Gastroesophageal sphincter (tissue), 4 donors: ENCODE measurements at places on chromosomes 4 and X.
A peak's percentile ranks its signal among the peaks of the same experiment; 100 is the strongest.

- H3K4me3 ChIP-seq = no peak overlapping the region
- H3K4me1 ChIP-seq = no peaks in the 10 kb centered on the region
- peaks cover 60% of the 10 kb centered on the region for H3K36me3 ChIP-seq
- no peak for ATAC-seq
Measured at GRCh38 chr4:147233-147632, 22.9 kb downstream of the ZNF718 start.

DNA sequence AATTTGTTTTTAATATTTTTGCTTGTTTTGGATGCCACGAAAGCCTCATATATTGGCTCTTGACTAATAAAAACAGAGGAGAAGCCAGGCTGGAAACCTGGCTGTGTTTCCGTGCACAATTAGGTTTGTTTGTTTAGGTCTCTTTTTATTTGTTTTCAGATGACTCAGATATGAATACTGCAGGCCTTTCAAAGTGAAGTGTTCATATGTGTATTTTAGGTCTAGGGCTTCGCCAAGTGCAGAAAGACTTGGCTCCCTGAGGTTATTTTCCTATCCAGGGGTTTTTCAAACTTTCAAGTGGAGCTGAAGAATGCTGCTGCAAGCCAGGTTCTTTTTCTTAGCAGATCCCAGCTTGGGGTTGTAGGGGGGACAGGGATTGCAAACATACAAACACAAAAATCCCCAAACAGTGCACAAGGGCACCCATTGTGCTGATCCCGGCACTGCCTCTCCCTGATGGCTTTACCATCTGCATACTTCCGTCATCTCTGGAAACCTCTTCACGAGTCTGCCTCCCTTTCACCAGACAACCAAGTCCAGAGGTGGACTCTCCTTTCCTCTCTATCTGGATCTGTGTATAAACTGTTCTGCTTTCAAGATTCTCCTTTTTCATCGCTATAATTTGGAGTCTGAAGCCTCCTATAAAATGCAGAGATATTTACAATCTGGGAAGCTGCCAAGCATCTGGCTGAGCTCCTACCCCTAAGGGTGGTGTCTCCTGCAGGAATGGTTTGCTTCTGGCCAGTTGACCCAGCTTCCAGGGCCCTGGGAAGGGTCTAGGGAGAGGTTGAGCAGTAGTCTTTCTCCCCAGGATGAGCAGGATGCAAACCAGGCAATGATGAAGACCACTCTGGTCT is 108.6 kb downstream of the SMIM20 start:
- peaks cover 8% of the 10 kb centered on the region for H3K4me1 ChIP-seq
- H3K27me3 ChIP-seq = no peaks in the 10 kb centered on the region
- no peaks in the 10 kb centered on the region for H3K36me3 ChIP-seq
- ATAC-seq = peak; percentile 35

GRCh38 chr4:174996079-174996478 is 77.9 kb downstream of the ADAM29 start:
- no peak overlapping the region for H3K27ac ChIP-seq
- no peak overlapping the region for H3K4me3 ChIP-seq
- H3K27me3 ChIP-seq = no peaks in the 10 kb centered on the region
- ATAC-seq = no peak
- no peaks in the 10 kb centered on the region for H3K4me1 ChIP-seq
- no peaks in the 10 kb centered on the region for H3K36me3 ChIP-seq

- no peaks in the 10 kb centered on the region for H3K36me3 ChIP-seq
- H3K4me1 ChIP-seq = no peaks in the 10 kb centered on the region
- H3K27me3 ChIP-seq = no peaks in the 10 kb centered on the region
- peak within 1 kb of the TSS; percentile 81 for H3K27ac ChIP-seq
Measured at GRCh38 chrX:75155827-75156525, at the start of gene ABCB7. Gene ABCB7, minus strand, starts transcription at chrX:75156283. Its CDS starts 11 bp downstream, at chrX:75156272.

DNA sequence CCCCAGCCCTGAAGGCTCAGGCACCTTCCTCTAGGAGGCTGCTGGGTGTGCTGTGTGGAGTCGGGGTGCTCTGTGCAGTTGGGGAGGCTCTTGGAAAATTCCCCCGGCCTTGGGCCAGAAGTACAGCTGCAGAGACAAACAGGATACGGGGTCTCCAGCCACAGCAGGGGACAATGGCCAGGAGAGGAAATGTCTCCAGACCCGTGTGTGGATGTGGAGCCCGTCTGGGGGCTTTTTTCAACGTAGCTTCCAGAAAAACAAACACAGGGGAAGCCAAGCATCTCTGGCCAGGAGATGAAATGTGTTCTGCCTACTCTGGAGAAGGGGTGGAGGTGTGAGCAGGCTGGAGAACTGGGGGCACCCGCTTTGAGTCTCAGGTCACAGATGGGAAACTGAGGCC is 3.7 kb upstream of the SH3TC1 start:
- no peaks in the 10 kb centered on the region for H3K27me3 ChIP-seq
- H3K27ac ChIP-seq = no peak overlapping the region
- ATAC-seq = no peak
- H3K36me3 ChIP-seq = no peaks in the 10 kb centered on the region
- no peaks in the 10 kb centered on the region for H3K4me1 ChIP-seq
- no peak overlapping the region for H3K4me3 ChIP-seq
